Activated CD4-positive, alpha-beta T cell treated with anti-CD3 and anti-CD28 coated beads for 36 hours (primary cell): ENCODE measurements at places on chromosomes 6 and 20.

DNA sequence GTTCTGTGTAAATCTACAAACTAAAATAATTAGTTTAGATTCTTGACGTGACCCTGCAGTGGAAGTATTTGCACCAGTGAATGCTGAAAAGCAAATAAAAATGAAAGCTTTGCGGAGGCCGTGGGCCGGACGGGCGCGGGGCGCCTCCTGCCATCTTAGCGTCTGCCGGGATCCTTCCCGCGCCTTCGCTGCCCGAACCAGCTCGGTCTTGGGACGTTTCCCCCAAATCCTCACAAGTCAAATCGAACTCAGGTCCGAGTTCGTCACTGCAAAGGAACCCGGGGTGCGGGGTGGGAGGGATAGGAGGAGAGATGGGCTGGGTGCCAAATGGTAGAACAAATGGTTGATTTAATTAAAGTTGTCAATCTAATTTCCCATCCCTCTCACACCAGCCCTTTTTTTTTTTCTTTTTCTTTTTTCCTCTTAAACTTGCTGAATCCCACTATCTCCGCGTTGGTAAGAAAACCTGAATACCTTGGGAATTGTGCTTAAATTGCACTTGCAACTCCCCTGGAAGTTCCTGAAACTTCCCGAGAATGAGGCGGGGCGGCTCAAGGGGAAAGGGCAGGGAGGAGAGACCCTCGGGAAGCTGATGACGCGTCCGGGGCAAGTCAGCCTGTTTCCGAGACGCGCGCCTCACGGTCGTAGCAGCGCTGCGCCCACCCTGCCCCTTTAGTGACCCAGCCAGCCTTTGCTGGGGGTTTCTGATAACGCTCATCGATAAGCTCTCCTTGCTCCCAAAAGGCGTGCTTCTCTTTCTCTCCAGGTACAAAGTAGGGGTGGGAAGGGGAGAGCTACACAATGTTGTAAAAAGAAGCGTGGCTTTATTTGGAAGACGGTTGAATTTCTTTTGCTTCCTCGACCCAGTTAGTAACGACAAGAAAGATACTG, 1.8 kb downstream of the GJA1 start:
- peak; percentile 41 for DNase-seq

- no peak for DNase-seq
Measured at GRCh38 chr20:12722091-12722490, 286.7 kb upstream of the SPTLC3 start.

- DNase-seq = no peak
Measured at GRCh38 chr6:80143419-80143937, 37.0 kb downstream of the BCKDHB start.

DNA sequence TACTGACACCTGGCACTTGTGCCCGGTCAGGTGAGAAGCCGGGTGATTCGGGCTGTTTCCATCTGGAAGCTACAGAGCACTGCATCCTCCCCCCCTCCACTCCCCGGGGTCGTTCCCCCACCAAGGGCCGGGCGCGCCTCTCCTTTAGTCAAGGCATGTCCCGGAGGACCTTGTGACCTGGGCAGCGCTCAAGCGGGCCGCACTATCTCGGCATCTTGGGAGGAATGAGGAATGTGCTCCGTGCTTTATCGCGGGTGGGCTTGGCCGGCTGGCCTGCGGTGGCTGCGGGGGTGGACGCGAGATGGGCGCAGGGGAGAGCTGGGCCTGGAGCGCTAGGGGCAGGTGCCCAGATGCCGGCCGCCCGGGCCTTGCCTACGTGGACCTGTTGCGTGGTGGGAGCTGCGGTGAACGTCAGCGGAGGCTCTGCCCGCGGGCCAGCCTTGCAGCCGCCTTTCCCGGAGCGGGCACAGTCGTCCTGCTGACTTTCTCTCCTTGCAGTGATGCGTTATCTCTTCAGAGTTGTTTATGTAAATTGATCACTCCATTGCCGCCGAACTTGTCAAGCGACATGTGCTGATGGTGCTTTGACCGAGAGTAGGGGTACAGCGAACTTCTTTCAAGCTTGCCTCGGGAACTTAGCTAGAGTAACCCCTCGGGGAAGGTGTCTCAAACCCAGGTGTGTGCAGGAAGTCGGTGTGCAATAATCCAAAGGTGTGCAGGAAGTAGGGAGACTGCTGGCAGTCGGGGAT, 1.1 kb downstream of the LRRC1 start:
- DNase-seq = peak; percentile 30

DNA sequence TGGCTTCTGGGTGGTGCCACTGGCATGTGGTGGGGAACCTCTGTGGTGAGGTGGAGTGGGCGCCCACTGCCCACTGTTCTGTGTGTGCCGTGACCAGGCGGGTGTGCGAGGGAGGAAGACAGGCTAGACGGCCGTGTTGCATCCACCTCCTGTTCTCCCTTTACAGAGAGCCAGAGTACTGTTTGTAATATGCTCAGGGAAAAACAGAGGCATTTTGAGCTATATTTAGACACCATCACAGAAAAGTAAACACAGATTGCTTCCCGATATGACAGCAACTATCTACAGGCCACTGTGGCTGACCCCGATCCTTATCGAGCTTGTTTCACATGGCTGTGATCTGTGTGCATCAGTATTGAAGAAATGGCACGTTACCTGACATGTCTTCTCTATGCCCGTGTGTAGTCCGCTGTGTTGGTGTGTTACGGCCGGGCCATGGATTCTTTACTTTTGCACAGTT, 45.6 kb downstream of the ARID1B start:
- DNase-seq = no peak

GRCh38 chr6:161246725-161247124, 27.1 kb downstream of the AGPAT4 start:
- no peak for DNase-seq

- no peak for DNase-seq
Measured at GRCh38 chr6:163532526-163533078, 118.1 kb downstream of the QKI start.

DNA sequence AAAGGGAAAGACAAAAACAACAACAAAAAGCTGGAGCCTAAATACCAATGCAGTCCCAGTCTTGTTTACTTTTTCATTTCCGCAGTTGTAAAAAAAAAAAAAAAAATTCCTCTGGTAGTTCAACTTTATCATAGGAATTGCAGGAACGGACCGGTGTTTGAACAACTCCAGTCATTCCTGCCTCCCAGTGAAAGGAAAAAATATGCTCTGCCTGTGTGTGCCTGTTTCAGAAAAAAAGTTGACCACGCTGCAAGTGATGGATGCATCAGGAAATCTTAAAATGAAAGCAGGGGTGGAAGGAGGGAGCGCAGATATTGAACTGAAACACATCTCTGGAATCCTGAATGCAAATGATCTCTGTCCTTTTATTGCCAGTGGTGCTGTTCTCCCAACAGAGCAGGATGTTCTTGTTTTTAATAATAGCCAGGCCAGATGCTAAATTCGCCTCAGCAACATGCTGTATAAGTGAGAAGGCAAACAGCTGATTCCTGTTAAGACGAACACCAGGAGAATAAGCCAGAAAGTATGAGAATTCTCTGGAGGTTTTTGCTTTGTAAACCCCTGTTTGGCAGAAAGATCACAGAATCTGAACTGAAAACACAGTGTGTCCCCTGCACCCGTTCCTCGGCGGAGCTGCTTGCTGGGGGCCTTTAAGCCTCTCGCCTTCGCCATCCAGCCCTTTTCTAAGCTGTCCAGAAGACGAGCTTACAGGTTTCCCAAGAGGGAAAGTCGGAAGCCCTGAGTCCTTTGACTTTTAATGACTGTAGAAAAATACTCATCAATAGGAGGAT, 178.4 kb upstream of the SUPT3H start:
- no peak for DNase-seq

GRCh38 chr6:154458565-154459470, 51.7 kb downstream of the CNKSR3 start:
- no peak for DNase-seq

DNA sequence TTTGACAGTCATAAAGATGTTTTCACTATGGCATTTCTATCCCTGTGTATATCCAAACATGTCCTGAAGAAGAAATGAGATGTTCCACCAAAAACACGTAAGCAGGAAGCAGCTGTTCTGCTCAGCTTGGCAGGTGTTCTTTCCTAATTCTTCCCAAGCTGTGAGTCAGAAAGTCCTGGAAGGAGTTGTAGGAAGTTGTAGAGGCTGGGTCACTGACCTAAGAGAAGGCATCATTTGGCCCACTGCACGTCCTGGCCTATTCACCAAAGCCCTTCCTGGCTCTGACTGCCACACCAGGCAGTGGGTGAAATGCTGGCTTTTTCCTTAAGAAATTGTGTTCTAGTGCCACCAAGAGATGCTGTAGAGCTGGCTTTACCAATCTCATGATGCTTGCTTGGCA, 40.3 kb downstream of the STX11 start:
- no peak for DNase-seq

GRCh38 chr6:53864781-53865180, 70.0 kb downstream of the LRRC1 start:
- DNase-seq = no peak

DNA sequence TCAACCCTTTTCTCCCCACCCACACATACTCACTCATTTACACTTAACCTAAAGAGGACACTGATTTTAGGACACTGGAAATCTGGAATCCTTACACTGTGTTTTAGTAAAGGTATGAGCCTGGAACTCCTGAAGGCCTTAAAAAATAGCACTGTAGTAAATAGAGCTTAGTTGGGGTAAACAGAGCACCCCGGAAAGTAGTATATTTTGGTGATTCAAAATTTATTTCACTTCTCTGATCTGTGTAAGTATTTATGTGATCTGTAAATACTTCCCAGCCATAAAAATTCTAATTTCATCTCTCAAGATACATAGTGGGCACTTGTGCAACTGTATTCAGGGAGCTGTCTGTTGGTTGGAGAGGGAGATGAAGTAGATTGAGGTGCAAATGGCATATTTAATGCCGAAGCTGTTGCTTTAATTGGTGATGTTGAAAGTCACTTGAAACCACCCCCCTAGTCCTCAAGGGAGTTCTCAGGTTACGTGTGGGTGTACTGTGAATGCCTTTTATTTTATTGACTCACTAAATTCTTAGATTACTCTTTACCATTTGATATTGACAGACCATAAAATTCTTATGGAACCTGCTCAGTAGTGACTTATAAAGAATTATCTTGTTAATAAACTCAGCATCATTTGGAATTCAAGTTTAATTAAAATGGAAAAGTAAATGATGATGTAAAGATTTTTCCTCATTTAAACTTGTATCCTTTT, 154.9 kb downstream of the SOX4 start:
- no peak for DNase-seq

- no peak for DNase-seq
Measured at GRCh38 chr6:68709882-68710281, 74.8 kb downstream of the ADGRB3 start.
